ENCODE measurements at places on chromosomes 16 and 17.

DNA sequence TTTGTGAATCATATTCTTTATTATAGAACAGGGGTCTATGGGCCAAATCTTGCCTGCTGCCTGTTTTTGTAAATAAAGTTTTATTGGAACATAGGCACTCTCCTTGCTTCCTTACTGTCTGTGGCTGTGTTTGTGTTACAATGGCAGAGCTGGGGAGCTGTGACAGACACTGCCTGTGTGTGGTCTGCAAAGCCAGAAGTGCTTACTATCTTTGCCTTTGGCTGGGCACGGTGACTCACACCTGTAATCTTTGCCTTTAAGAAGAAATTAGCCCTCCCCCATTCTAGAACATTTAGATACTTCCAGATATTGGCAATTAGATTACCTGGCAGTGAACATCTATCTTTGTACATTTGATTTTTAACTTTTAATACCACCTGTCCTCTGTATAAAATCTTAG, 308.3 kb downstream of the FOXL1 start:
- DNase-seq: no peak

- no peak for DNase-seq
These were observed 45.7 kb upstream of the MRPS23 start for GRCh38 chr17:57895382-57896060.

DNA sequence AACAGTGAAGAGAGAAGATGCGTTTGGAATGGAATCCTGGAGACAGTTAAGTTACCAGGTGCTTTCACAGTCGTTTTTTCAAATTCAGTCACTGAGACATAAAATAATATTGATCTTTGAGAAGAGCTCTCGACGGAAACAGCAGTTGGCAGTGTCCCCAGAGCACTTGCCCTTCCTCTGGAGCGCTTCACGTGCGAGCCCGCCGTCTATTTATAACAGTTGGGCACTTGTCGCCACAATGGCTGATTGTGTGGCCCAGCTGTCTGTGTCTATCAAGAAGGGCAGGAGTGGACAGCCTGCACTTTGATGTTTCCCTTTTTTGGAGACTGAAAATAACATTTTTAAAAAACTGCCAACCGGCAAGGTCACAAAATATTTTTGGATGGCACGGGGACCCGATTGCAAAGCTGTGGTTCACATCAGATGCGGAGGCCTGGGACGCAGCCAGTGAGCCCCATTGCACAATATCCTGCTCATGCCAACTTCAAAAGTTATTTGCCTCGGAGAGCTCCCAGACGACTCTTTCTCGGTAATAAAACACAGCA, 62.9 kb downstream of the ADCY9 start:
- no peak for DNase-seq

DNA sequence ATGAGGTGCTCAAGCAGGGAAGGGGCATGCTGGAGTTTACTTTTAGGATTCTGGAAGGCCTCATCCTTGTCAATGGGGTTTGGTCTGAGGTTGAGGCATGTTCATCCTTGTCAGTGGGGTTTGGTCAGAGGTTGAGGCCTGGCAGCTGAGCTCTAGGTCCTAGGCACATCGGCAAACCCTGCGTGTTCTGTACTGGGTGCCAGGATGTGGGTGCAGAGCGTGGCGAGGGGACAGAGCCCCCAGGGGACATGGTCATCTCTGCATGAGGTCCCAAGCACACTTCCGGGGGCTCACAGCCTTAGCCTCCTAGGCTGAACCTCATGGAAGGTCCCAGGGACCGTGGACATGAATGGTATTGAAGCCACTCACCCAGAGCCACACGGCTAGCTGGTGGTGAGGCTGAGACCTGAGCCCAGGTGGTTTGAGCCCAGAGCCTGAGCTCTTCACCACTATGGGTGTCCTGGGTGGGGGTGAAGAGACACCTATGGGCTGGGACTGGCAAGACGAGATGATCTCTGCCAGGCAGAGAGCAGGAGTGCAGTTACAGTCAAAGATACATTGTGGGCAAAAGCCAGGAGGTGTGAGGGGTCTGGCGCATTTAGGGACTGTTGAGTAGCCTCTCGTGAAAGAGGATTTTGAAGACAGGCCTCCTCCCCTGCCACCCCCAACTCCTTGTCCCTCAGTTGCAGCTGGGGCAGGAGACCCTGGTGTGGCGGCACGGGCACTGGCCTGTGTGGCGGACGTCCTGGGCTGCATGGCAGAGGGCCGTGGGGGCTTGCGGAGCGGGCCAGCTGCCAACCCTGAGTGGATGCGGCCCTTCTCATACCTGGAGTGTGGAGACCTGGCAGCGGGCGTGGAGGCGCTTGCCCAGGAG, 19.3 kb downstream of the FCSK start:
- no peak for DNase-seq

DNA sequence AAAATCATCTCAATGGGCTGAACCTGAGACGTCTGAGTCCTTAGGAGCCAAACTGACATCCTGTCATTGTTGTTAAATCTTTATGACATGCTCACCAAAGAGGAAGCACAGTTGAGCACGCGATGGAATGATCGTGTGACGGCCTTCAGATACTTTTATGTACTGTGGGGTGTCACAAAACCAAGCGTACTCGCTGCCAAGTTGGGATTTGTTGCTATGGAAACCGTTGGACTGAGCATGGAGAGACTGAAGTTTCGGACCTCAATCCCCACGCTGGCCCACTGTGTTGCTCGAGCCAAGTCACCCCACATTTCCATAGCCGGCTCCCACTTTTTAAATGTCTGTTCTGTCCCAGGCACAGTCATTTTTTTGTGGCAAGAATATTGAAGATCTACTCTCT, 222.8 kb upstream of the SDK2 start:
- DNase-seq: no peak

GRCh38 chr16:15521390-15521757, 87.0 kb downstream of the BMERB1 start:
- no peak for DNase-seq

GRCh38 chr17:82334204-82334621, 647 bp upstream of the SECTM1 start:
- no peak for DNase-seq

- peak; percentile 91 for DNase-seq
These were observed 9.9 kb upstream of the GSDMA start for GRCh38 chr17:39952680-39953470.

DNA sequence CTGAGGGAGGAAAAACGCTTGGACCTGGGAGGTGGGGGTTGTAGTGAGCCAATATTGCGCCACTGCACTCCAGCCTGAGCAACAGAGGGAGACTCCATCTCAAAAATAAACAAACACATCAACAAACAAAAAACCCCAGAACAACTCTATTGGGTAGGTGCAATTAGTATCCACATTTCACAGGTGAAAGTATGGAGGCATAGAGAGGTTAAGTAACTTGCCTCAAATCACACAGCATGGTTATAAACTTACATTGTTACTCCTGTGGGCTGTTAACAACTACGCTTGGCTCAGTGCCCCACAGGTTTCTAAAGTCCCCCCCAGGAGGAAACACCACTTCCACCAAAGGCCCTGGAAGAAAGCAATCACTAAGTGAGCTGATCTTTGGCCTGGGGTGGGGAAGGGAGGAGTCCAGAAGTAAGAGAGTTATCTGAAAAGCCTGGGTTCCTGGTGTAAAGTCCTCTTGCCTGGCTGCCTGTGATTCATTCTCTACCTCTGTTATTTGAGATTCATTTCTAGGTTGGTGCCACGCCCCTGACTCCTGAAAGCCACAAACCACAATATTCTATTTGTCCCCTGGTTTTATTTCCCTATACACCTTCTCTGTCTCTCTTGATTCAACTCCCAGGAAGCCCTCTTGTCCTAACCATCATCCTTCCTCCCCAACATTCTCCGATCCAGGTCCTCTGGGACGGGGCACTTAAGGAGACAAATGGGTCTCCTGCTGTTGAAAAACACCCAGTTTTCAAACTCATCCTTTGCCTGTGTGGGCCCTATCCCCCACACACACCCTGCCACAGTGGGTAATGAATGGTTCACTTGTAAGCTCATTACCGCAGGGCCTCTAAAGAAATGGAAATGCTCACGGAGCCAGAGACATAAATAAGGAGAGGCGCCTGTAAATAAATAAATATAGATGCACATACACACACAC, 195.4 kb downstream of the XYLT1 start:
- no peak for DNase-seq

- DNase-seq: no peak
These were observed 44.9 kb downstream of the MBTD1 start for GRCh38 chr17:51214920-51215319.

DNA sequence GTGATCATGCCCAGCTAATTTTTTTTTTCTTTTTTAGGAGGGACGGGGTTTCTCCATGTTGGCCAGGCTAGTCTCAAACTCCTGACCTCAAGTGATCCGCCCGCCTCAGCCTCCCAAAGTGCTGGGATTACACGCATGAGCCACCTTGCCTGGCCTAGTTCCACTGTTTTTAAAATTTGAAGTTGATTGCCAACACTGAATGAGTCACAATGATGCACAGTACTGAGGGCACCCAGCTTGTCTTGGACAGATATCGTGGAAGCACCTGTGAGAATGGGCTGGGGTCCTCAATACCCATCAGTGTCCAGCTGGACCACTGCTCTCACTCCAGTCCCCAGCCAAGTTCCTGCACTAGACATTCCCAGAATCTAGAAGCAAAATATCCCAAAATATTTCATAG, 2.5 kb downstream of the KNOP1 start:
- no peak for DNase-seq

DNA sequence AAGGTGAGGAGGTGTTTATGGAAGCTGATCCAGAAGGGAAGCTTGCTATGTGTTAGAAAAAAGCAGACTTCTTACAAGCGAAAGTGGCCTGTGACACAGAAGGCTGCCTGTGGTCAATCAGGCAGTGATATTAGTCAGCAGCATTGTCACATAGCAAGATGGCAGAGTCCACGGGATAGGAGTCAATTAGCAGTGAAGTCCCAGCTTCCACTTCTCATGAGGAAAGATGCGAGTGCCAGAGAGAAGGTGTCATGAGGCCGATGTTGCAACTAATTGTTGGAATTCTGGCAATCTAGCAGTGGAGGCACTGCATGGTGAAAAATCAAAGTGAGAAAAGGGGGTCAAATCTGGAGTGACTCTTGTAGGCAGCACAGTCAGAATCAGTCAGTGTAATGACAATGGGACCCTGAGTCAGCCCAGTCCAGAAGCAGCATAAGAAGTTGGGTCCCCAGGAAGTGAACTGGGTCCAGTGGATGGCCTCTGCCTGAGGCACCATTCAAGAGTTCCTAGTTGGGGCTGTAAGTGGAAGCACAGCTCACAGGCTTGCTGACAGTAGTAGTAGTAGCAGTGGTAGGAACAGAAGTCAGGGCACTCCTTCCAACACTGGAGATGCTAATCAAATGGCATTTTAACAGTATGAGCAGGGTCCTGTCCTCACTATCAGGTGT, 85.1 kb downstream of the TNFRSF13B start:
- no peak for DNase-seq

DNA sequence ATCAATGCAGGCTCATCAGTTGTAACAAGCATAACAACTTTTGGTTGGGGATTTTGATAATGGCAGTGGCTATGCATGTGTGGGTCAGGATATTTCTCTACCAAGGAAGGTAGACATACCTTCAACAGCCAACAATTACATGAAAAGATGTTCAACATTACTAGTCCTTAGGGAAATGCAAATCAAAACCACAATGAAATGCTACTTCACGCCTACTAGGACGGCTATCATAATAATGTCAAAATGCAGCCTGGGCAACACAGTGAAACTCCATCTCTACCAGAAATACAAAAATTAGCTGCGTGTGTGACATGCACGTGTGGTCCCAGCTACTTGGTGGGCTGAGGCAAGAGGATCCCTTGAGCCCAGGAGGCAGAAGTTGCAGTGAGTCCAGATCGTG, 7.3 kb upstream of the SLC5A10 start:
- DNase-seq: no peak

DNA sequence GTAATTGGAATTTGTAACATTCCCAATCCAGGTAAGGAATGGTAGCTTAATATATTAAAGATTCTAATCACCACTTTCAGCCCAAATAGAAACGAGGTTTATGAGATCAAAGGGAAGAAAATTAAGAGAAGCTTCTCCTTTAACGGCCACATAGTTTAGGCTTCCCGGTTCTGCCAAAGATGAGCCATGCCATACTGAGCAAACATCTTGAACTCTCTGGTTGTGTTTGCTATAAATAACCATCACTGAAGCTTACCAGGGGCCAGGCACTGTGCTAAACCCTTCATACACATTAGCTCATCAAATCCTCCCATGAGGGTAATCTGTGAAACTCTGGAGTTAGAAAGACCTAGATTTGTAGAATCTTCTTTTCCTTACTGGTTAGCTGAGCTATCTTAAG, 2.8 kb downstream of the MYH11 start:
- no peak for DNase-seq

GRCh38 chr17:19549746-19550623, 16.3 kb downstream of the SLC47A1 start:
- DNase-seq: no peak

DNA sequence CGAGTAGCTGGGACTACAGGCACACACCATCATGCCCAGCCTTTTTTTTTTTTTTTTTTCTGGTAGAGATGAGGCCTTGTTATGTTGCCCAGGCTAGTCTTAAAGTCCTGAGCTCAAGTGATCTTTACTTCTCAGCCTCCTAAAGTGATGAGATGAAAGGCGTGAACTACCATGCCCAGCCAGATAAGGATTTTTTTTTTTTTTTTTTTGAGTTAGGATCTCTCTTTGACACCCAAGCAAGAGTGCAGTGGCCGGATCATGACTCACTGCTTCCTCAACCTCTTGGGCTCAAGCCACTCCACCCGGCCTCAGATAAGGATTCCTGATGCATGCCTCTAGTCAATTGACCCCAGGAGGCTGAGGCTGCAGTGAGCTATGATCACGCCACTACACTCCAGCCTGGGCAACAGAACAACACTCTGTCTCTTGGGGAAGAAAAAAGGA, 11.2 kb upstream of the PLEKHG4 start:
- DNase-seq: no peak

DNA sequence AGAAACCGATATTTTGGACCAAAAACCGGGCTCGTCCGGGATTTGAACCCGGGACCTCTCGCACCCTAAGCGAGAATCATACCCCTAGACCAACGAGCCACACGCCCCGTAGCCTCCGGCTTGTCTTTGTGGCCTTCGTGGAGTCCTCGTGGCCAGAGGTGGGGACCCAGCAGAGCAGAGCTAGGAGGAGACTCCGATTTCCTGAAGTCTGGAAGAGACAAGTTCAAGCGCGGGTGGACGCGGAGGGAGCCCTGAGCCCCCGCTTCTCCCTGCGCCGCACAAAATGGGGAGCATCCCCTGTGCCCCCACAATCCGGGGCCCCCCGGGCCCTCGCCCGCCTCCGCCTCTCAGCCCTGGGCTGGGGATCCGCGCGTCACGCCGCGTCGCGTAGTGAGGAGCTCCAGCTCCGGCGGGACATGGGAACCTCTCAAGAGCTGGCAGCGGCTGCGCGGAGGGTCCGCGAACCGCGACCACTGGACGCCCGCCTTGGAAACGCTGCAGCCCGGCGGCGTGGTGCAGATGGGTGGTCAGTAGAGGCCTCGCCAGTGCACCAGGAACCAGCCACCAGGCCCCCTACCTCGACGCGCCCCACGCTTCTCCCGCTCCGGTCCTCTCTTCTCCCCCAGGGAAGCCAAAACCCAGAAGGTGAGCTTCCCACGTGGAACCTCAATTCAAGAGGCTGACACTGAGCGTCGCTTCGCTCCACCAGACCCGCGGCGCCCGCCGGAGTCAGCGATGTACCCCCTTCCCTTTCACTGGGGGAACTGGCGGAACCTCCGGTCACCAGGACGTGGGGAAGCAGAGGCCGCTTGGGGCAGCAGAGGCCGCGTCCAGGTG, 5.2 kb upstream of the OR1F1 start:
- DNase-seq: no peak
